Thymus (tissue), 14 donors: ENCODE measurements at places on chromosomes 5 and 9. TPM values are rescaled to one million over a fixed set of nuclear protein-coding genes. Genes with fewer than 3 reads are reported as not detected.

DNA sequence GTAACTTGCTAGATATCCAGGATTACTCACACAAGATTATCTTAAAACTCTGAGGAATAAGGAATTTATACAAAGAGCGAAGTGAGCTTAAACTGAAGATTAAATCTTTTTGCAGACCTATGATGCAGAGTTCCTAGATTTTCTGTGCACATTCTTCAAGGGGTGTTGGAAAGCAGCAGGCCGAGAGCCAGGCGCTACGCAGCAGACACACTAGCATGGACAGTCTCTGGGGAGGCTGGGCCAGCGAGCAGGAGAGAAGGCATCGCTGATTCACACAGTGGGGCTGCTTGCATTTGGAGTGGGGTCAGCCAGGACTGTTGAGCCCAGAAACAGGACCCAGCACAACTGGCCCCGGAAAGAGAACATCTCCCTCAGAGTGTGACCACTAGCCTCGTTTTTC, 136.3 kb downstream of the ADAMTS16 start:
- DNase-seq = no peak

DNA sequence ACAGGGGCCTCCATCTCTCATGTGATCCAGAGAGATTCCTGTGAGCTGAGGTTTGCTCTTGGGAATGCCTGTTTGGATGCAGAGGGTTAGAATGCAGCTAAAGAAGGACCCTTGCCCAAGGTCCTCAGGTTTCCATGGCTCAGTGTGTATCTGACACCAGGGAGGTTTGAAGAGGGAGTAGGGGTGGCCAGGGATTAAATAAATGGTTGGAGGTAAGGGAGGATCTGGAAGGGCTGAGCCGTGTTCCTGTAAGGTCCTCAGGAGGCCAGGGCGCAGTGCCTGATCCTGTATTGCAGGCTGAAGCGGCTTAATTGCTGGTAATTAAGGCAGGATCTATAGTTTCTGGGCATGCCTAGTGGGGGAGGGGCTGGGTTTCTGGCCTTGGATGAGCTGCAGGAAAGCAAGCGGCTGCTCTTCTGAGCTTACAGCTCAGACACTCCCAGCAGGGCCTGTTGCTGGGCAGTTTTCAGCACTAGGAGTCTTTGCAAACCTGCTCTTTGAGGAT, 41.5 kb upstream of the MAP1B start:
- no peak for DNase-seq

DNA sequence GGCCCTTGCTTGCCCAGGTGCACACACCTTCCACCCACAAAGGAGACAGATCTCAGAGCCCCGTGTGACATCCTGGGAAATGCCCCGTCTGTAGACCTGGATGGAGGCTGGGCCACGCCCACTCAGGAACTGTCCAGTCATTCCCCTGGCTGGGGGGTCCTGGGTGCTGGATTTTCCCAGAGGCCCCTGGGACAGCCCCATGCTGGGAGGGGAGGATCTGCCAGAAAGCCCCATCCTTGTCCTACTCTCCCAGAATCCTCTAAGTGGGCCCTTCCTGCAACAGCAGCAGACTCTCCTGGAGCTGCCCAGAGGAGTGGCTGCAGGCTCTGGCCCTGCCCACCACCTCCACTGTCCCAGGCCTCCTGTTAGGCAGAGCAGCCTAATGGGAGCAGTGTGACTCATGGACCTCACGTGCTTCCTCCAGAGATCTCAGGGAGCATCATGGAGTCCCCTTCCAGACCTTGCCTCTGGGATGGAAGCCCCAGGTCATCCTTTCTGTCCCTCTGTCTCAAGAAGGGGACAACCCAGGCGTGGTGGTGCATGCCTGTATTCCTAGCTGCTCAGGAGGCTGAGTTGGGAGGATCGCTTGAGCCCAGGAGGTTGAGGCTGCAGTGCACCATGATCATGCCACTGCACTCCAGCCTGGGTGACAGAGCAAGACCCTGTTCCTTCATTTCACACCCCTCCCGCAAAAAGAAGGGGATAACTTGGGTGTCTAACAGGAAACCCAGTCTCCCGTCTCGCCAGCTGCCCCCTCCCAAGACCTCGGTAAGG, 51.7 kb downstream of the JADE2 start:
- DNase-seq = no peak

- DNase-seq = no peak
Observed at GRCh38 chr9:134645607-134646365, 4.2 kb downstream of the COL5A1 start.

- no peak for DNase-seq
Observed at GRCh38 chr9:4366591-4367330, 66.9 kb upstream of the GLIS3 start.

GRCh38 chr9:81565609-81566008, 123.7 kb downstream of the TLE1 start:
- DNase-seq = no peak

- no peak for DNase-seq
Observed at GRCh38 chr5:125554355-125554754, 807.9 kb upstream of the ZNF608 start.

- DNase-seq = no peak
Observed at GRCh38 chr9:79334711-79335110, 237.1 kb upstream of the TLE4 start.

DNA sequence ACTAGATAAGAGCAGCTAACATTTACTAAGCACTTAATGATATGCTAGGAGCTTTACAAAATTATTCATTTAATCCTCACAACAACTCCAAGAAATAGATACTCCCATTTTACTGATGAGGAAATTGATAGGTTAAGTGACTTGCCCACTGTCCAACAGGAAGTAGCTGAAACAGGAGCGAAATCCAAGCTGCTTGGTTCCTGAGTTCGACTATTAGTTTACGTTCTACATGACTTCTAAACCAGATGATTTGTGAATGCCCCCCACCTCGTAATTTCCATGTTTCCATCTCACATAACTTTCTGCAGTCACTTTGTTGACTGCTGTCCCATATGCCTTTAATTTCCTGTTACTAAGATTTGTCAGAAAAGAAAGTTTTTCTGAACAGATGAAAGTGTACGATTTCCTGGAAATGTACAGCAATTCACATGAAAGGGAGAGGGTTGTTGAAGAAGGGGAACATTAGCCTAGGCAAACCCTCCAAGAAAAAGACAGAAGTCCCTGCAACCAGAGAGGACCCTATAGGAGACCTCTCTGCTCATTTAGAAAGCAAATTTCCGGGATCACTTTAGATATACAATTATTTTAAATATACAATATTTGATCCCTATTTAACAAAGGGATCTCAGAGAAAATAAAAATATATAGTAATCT, 279.1 kb upstream of the EFNA5 start:
- DNase-seq = no peak

DNA sequence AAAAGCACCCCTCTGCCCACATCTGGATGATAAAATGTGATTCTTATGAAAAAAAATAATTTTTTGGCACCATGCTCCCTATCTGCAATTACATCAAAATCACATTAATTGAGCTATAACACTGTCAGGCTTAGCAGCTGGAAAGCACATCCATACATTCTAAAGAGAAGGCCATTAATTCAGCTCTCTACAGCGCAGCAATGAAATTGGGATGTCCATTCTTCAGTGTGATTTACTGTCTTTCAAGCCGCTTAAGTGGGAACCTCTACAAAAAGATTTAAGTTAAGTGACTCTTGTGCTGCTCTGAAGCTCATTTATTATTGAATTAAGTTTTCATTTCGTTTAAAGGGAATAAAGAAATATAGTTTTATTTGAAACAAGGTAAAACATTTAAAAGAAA, 171.3 kb downstream of the EBF1 start:
- DNase-seq = no peak

The MINAR2 gene
- total RNA-seq = not detected

The SYK gene
- total RNA-seq = 55.9 TPM

The IGIP gene
- 1.5 TPM for total RNA-seq
